ENCODE measurements at places on chromosomes 1 and 21.

DNA sequence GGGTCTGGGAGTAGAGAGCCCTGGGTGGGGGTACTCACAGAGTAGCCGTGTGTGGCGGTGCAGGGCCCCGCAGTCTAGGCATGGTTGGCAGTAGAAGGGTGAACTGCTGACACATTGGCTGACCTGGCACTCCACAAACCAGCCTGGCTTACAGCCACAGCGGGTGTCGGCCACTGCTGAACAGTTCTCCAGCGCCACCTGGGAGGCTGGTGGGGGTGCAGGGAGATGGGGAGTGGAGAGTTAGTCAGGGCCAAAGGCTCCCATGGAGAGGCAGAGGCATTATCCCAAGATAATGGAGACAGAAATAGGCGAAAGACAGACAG, 1.5 kb downstream of the TNFRSF25 start:
- peak; percentile 49 for DNase-seq

- peak; percentile 26 for DNase-seq
Measured at GRCh38 chr21:17467392-17467791, 45.5 kb upstream of the CXADR start.

GRCh38 chr21:33750017-33750416, 107.7 kb downstream of the ITSN1 start:
- DNase-seq: no peak

- no peak for DNase-seq
Measured at GRCh38 chr1:6177681-6178380, 2.3 kb downstream of the CHD5 start.

GRCh38 chr1:44421446-44421884, 16.4 kb downstream of the RNF220 start:
- no peak for DNase-seq

- DNase-seq: no peak
Measured at GRCh38 chr1:185054365-185055060, 9.2 kb downstream of the RNF2 start.

DNA sequence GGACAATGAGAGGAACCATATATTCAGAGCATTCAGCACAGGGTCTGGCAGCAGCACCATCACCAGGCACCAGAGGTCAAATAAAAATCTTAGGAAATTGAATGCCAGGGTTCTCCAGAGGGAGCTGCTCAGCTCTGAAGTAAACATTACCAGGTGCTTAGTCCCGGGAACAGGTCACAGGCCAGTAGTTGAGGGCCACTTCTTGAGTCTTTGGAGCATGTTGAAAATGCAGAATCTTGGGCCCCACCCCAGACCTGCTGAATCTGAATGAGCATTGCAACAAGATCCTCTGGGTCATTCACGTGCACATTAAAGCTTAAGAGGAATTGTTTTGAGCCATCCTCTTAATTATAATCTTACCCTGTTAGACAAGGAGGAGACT, 33.8 kb downstream of the PHC2 start:
- DNase-seq: no peak

GRCh38 chr1:241352401-241352800, 4.6 kb downstream of the RGS7 start:
- DNase-seq: no peak

DNA sequence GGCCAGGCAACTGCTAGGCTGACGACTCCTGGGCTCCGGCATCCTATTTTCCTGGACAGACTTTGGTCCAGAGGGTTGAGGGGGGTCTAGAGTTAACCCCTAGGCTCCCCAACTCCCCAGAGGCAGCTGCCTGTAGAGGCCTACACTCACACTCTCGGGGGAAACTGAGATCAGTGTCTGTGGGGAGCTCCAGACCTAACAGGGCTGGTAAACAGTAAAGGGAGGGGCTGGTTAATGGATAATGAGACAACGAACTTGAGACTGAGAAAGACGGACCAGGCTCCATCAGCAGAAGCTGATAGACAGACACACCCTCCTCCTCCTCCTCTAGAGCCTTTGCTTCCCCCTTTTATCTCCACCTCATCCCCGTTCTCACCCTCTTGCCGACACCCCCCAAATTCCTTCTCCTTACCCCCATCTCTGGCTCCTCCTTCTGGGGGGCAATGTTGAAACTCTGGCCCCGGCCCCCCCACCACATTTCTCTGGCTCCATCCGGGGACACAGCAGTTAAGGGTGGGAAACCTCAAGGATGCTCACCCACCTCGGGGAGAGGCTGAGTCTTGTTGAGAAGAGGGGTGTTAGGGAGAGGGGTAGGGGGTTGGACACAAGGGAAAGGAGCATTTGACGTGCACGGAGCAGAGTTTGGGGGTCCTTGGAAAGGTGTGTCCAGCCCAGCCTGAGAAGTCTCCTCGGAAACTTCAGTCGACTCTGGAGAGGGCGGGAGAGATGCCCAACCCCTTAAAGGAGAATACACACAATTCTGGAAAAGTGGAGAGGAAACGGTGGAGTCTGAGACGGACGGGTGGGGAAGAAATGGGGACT, at the start of gene MTMR11:
TSS of gene MTMR11 (minus strand) at position 710 of the 822 bp plus-strand sequence. CDS start at position 478, 232 bp downstream.
- peak; percentile 62 for DNase-seq

DNA sequence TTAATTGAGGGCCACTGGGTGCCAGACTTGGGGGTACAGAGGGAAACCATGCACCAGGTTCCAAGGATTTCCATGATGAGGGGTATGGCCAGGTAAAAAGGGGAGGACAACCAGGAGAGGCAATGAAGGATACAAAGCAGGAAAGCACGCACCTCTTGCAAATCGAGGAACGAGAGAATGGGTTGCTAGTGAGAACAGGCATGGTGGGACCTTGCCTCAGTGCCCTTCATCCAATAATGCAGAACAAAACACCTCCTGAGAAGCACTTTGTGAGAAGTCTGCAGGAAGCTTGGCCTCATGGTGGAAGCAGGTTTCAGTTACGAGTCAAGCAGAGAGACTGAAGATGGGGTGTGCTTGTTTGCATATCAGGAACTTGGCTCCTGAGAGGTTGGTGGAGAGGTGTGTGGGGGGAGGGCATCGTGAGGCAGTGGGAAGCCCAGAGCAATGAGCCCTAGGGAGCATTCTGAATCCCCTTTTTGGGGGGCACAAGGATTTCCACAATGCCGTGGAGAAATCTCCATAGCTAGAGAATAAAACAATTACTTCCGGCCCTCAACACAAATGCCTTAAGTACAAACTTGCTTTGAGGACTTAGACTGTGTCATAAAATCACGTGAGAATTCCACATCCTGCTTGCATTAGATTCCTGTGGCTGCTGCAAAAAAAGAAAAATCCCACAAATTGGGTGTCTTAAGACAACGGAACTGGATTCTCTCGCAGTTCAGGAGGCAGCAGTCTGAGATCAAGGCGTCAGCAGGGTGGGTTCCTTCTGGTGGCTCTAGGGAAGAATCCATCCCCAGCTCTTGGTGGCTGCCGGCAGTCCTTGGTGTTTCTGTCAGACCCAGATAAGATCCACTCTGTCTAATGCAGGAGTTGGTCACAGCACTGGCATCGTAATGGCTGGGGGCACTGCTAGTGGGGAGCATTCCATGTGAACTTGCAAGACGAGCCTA, 54.9 kb upstream of the BACE2 start:
- peak; percentile 95 for DNase-seq

DNA sequence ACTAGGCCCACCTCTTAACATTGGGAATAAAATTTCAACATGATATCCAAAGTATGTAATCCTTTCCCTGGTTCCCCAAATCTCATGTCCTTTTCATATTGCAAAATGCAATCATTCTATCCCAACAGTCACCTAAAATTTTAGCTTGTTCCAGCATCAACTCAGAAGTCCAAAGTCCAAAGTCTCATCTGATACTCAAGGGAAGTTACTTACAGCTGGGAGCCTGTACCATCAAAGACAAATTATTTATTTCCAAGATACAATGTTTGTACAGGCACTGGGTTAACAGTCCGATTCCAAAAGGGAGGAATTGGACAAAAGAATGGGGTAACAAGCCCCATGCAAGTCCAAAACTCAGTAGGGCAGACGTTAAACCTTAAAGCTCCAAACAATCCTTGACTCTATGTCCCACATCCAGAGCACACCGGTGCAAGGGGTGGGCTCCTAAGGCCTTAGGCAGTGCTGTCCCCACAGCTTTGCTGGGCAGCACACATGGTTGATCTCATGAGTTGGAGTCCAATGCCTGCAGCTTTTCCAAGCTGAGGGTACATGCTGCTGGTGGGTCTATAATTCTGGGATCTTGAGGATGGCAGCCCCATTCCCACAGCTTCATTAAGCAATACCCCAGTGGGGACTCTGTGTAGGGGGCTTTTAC, 78.8 kb downstream of the DDAH1 start:
- no peak for DNase-seq

- DNase-seq: no peak
Measured at GRCh38 chr1:31624731-31625514, 7.4 kb downstream of the HCRTR1 start.

DNA sequence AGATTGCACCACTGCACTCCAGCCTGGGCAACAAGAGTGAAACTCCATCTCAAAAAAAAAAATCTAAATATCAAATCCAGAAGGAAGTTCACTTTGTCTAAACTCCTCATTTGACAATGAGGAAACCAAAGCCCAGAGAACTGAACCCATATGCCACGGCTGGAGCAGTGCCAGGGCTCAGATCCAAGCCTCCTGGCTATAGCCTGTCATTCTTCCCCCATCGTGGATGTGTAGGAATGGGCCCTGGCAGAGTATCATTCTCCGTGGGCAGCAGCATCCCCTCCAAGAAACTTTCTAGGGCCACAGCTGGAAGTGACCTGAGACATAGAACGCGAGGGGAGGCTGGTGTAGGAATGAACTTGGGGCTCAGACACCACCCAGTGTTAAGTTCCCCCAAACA, 47.2 kb downstream of the CAPN9 start:
- no peak for DNase-seq

DNA sequence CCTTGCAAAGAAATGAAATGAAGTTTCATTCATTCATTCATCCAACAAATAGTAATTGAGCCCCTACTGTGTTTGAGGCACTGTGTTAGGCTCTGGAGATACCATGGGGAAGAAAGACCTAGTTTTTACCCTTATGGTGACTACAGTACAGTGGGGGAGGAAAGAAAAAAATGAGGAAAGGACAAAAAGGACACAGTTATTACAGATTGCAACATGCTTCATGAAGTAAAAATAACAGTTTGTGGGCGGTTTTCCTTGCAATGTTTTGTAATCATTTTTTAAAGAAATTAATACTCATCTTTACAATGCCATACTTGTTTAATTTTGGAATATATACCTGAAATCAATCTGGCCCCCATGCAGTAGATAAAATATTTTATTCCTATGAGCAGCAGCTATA, 120.3 kb downstream of the TM2D1 start:
- no peak for DNase-seq

- DNase-seq: no peak
Measured at GRCh38 chr1:216702170-216702569, 21.1 kb downstream of the ESRRG start.

DNA sequence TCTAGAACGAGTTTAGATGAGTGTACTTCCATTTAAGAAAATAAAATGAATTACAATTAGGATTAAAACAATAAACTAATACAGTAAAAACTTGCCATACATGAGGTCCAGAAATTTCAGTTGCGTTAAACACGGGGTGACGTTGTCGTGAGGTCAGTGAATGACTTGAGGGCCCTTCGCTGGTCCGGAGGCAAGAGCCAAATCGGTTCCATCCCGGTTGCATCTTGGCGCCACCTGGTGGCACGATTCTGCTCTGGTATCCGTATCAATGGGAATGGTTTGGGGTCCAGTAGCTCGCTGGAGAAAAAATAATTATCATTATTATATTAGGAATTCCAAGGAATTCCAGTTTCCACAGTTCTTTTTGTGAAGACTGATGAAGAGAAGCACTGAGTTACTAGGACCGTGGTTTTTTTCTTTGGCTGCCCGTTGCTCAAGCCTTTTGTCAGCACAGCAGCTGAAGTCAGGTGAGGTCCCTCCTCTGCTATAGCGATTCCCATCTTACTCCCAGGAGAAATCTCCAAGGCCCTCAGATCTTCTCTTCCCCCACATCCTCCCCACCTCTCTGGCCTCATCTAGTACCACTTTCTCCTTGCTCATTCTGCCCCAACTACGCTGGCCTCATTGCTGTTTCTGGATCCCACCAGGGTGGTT, 161.4 kb downstream of the SLC35F3 start:
- DNase-seq: peak; percentile 84

- DNase-seq: no peak
Measured at GRCh38 chr21:38088916-38089762, 167.7 kb upstream of the KCNJ15 start.

GRCh38 chr1:198904321-198904720, 265.5 kb downstream of the PTPRC start:
- no peak for DNase-seq

All from astrocyte of the hippocampus (primary cell).